Iris pigment epithelial cell (primary cell): ENCODE measurements at places on chromosomes 13 and 19.

DNA sequence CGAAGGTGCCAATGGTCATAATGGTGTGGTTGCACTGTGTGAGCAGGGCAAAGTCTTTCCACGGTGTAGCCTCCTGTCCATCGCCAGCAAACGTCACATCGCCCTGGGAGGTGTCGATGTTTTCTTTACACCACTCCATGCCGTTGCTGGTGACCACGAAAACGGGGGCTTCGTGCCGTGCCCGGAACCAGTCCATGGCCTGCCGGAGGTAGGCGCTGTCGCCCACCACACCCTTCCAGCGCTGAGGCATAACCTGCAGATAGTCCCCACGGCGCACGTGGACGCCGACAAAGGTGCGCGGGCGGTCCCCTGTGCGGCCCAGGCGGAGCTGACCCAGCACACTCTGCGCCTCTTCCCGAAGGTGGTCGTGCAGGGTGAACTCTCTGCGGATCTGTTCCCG, 2.1 kb downstream of the FUT1 start:
- DNase-seq: no peak

GRCh38 chr19:38523319-38523718, 89.8 kb downstream of the RYR1 start:
- DNase-seq: no peak

- no peak for DNase-seq
Observed at GRCh38 chr13:20350382-20350763, 118.3 kb upstream of the GJB6 start.

DNA sequence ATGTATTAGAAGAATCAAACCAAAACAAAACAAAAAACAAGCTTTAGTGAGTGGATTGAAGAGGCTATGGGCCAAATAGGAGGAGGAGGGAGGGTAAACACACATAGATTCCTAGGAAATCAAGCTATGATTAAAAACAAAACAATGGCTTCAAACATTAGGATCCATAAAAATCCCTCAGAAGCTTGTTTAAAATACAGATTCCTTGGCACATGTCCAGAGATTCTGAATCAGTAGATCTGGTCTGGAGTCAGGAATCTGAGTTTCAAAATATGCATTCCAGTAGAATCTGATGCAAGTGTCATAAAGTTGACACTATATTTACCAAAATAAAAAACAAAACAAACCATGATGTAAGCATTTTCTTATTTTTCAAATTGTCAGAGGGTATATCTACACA, 692.8 kb upstream of the SGCG start:
- peak; percentile 10 for DNase-seq

- no peak for DNase-seq
Observed at GRCh38 chr13:76886005-76886291, 257 bp downstream of the KCTD12 start.

GRCh38 chr13:76826527-76826926, 59.7 kb downstream of the KCTD12 start:
- DNase-seq: no peak

GRCh38 chr13:26626271-26626670, 68.8 kb downstream of the WASF3 start:
- DNase-seq: no peak

DNA sequence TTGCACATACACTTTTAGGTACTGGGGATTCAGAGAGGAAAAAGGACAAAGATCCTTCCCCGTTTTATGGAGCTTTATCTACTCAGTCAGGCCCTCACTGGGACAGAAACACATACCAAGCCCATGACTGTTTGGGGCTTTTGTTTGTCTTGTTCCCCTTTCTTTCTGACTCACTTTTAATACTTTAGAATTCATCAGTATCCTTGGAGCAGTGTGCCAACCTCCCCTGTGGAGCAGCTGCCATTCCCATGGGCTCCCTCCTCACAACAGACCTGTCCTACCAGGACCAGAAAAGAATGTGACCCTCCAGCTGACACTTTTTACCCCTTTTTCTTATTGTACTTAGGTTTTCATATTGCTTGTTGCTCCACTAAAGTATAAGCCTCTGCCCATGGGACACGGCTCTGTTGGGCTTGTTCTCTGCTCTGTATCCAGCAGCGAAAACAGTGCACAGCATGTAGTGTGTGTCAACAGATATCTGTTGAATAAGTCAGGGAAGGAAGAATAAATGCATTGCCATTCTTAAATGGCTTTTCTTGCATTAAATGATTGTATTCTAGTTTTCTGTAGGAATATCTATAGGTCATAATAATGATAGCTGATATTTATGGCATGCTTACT, 431.1 kb downstream of the EFNB2 start:
- DNase-seq: peak; percentile 81

- DNase-seq: no peak
Observed at GRCh38 chr13:98198683-98199082, 21.6 kb upstream of the RNF113B start.

- peak; percentile 12 for DNase-seq
Observed at GRCh38 chr19:28023064-28023463, 1189.9 kb downstream of the UQCRFS1 start.

DNA sequence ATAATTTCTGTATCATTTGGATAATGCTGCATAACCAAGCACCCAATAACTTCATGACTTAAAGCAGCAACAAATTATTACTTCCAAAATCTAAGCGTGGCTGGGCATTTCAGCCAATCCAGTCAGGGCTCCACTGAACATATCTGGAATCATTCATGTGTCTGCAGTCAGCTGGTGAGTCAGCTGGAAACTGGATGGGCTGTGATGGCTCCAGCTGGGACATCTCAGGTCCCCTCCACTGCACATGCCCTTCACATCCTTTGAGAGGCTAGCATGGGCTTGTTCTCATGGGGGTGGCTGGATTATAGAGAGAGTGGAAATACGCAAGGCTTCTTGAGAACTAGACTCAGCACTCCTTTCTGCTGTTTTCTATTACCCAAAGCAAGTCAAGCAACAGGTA, 961.9 kb downstream of the DIAPH3 start:
- DNase-seq: no peak

- DNase-seq: peak; percentile 97
Observed at GRCh38 chr19:55189403-55189835, 9.3 kb upstream of the SYT5 start.

- DNase-seq: no peak
Observed at GRCh38 chr13:20848944-20849343, 53.6 kb downstream of the XPO4 start.

GRCh38 chr13:50171590-50172282, 156.5 kb downstream of the KCNRG start:
- DNase-seq: peak; percentile 37

DNA sequence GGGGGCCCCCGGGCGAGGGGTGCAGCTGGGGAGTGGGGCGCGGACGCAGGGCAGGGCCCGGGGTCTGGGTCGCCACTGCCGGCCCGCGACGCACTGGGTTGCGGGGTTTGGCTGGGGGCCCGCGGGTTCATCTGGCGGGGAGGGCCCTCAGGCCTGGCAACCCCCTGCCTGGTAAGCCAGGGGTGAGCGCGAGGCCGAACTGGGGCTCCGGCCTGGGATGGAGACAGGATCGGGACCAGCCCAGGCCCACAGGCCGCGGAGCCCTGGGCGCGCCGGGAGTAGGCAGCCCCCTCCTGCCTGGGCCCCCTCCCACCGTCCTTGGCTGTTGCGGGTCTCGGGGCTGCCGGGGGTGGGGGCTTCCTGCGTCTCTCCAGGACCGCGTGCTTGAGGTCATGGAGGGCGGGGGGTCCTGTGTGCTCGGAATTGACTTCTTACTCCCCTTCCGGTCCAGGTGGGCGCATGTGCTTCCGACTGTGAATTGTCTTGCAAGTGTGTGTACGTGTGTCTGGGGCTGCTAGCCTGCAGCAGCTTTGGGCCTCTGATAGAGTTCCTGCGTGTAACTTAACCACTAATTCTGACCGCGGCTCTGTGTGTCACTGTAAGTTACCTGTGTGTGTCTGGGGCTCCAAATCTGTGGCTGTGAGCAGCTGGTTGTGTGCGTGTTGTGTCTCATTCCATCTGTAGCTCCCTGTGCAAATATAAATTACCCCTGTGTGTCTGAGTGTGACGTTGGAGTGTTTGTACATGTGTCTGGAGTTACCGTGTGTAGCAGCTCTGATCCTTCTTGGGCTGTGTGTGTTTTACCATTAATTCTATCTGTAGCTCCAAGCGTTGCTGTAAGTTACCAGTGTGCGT, 751 bp downstream of the GRAMD1A start:
- peak; percentile 57 for DNase-seq

- DNase-seq: no peak
Observed at GRCh38 chr13:33089311-33089710, 73.1 kb downstream of the KL start.

DNA sequence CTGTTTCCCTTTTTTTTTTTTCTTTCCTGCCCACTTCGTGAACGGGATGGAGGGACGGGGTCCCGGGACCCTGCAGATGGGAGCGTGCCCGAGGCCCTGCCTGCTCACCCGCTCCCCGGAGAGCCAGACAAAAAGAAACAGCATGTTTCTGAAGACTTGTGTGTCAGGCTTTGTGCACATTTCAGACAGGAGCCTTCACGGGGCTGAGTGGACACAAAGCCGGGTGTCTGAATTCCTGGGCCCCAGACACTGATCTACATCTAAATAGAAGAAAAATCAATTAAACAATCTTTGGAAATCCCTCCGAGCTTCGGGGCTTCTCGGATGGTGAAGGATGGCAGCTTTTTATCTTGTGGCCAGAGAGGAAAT, 4.2 kb downstream of the PGPEP1 start:
- DNase-seq: no peak

DNA sequence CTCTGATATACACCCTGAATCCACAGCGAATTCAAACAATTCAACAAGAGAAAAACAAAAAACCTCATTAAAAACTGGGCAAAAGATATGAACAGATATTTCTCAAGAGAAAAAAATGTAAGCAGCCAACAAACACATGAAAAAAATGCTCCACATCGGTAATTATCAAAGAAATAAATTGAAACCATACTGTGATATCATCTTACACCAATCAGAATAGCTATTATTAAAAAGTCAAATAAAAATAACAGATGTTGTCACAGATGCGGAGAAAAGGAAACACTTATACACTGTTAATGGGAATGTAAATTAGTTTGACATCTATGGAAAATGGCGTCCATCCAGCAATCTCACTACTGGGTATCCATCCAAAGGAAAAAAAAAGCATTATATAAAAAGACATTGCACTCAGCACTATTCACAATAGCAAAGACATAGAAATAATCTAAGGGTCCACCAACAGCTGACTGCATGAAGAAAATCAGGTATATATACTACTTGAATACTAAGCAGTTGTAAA, 1495.0 kb upstream of the PCDH20 start:
- DNase-seq: no peak

GRCh38 chr13:70249332-70250064, 141.2 kb upstream of the KLHL1 start:
- peak; percentile 95 for DNase-seq

DNA sequence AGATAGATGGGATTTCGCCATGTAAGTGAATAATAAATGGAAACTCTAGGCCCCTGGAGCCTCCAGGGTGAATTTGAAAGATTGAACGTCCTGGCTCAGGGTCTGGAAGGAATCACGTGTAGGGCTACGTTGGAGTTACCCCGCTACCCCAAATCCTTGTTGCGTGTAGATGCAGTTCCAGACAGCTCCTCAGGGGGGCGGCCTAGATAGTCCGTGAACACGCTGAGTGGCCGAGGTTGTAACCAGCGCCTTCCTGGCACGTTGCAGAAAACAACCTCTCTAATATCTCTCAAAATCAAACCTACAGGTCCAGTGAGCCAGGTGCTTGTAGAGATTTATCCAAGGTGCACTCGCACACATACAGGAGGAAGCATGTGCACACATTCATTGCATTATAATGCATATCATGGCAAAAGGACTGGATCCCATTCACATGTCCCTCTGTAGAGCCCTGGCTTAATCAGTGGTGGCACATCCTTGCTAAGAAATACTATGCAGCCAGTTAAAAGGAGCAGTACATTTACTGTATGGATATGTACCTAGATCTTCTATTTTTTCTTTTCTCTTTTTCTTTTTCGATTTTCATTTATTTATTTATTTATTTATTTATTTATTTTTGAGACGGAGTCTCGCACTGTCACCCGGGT, 2.5 kb upstream of the KEAP1 start:
- DNase-seq: peak; percentile 68

GRCh38 chr13:98172590-98173422, 4.3 kb downstream of the RNF113B start:
- peak; percentile 54 for DNase-seq

DNA sequence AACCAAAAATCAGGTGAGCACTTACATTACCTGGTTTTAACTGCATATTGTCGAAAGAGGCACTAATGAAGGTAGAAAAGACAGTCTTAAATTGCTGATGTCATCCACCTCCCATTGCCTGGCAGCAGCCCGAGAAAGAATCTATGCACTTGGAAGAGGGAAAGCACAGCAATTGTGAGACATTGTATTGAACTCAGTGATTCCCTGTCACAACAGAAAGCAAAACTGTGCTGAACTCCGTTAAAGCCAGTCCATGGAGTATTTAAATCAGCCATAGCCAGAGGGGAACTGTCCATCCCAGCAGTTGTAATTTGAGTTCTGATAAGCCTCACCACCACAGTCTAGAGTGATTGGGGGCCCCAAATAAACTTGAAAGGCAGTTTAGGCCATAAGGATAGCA, 466.6 kb upstream of the PCDH9 start:
- DNase-seq: no peak

GRCh38 chr13:62544928-62545327, 1129.3 kb upstream of the PCDH20 start:
- no peak for DNase-seq

- no peak for DNase-seq
Observed at GRCh38 chr13:39760521-39760920, 105.1 kb downstream of the COG6 start.

DNA sequence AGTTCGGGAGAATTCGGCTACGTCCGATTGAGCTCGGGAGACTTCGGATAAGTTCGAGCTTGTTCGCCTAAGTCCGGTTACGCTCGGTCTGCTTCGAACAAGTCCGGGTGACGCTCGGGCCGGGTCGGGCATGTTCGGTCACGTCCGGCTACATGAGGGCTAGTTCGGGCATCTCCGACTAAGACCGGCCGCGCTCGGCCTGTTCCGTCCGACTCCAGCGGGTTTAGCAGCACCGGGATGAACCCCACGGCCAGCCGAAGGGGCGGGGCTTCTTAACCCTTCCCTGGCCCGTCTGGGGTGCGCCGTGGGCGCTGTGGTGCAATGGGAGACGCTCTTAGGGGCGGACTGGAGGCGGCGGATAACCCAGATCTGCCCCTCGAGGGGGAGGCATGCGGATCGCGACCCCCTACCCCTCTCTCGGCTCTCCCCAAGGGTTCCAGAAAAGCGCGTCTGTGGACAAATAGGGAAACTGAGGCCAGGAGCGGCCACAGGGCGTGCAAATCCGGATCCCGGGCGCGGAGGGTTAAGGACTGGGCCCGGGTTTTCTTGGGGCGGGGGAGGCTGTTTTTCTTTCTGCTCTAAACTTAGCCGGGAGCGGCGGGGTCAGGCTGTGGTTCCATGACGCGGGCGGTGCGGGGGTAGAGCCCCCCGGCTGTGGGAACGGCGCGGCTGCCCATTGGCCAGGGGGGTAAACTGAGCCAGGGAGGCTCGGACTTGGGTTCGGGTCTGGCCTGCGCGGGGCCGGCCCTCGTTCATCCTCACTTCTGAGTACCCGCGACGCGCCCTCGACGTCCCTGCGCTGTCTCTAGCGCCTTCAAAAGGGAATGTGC, 1.5 kb downstream of the PDE4C start:
- peak; percentile 99 for DNase-seq
